ENCODE measurements at places on chromosomes 12 and 14.
A peak's percentile ranks its signal among the peaks of the same experiment; 100 is the strongest.

- DNase-seq = no peak
These were observed 16.1 kb upstream of the KRT73 start for GRCh38 chr12:52634266-52635056.

DNA sequence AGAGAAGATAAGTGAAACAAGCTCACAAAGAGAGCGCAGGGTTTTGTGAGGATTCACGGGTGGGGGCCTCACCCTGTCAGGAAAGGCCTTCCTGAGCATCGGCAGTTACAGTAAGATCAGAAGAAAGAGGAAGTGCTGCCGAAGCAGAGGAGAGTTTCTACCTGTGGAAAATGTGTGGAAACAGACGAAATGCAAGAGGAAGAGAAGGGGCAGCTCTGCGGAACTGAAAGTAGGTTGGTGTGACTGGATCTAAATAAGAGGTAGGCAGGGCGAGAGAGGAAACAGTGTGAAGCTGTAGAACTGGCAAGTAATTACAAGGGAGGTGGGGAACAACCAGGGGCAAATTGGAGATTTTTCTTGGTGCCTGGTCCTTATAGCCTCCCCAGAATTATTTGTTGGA lies 2.6 kb downstream of the GPR68 start:
- peak; percentile 91 for DNase-seq

GRCh38 chr12:6613776-6614512 lies 6.8 kb upstream of the CHD4 start:
- DNase-seq = peak; percentile 93

DNA sequence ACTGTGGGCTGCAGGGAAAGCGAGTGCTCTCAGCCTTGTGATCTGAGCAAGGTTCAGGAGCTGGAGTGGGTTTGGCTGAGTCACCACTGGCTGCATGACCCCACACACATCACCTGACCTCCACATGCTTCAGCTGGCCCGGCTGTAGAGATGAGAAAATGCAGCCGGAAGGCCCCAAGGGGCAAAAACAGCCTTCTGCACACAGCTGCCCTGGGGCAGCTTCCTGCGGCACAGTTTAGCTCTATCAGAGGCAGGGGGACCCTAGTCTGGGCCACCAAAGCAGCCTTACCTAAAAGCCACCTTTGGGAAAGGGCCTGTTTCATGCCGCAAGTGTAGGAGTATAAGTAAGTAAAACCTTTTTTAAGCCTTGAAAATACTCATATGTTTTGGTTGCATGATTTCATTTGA lies 123.3 kb downstream of the SSPN start:
- no peak for DNase-seq
